ENCODE measurements at places on chromosomes 7 and 10.

DNA sequence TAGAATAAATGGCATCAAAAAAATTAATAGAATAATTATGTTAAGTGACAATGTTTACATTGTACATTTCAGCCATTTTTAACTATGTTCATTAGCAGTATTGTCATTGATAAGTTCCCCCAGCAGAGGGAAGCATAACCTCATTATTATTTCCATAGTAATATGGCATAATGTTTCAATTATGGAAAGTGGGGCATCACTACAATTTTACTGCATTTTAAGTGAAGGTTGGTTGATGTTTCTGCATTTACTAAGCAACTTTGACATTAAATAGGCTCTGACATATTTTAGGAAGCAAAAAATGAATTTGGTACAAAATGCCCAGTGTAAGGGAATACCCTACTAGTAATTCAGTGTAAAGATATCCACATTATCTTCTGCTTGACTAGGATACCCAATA is 218.3 kb downstream of the SEMA3A start:
- no peak for DNase-seq

GRCh38 chr10:17396004-17396403 is 58.4 kb downstream of the ST8SIA6 start:
- DNase-seq: no peak

GRCh38 chr7:127809261-127809702 is 157.3 kb downstream of the SND1 start:
- peak; percentile 72 for DNase-seq

- DNase-seq: no peak
These were observed 108.7 kb upstream of the ADAM12 start for GRCh38 chr10:126496771-126497545.

DNA sequence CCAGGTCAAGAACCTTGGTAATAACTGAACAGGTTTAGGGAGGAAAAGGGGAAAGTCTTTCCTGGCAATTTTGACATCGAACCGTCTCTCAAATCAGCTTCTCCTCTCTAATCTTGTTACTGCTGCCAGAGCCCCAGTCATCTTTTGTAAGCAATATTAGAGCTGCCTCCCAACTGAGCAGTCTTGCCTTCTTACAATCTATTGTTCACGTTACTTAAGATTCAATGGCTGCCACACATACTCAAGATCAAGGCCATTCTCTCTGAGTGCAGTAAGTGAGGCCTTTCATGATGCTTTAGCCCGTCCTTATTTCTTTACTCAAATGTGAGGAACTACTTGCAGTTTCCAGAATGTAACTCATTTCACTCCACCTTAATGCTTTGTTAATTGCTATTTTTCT is 12.4 kb downstream of the NET1 start:
- DNase-seq: no peak

- DNase-seq: peak; percentile 9
These were observed 108.8 kb upstream of the PCLO start for GRCh38 chr7:83271212-83272099.

DNA sequence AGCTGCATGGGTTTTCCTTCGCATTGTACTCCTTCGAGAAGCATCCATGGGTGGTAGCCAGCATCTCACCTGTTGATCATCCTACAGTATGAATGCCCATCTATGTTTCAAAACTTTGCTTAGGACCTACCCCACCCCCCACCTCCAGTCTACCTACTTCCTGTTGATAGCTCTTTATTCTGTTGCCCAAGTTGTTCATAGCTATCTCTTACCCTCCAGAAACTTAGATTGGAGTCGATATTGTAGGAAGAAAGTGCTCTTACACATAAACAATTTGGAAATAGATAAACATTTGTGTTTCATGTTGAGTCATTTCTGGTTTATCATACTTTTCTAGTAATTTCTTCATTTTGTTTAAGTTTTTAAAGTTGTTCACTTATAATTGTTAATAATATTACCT is 90.1 kb downstream of the FAS start:
- no peak for DNase-seq

GRCh38 chr10:110681023-110681681 is 37.0 kb downstream of the RBM20 start:
- peak; percentile 26 for DNase-seq

Measured in kidney epithelial cell (primary cell).